Effector memory CD8-positive, alpha-beta T cell (primary cell): ENCODE measurements at places on chromosomes 7 and 10.

DNA sequence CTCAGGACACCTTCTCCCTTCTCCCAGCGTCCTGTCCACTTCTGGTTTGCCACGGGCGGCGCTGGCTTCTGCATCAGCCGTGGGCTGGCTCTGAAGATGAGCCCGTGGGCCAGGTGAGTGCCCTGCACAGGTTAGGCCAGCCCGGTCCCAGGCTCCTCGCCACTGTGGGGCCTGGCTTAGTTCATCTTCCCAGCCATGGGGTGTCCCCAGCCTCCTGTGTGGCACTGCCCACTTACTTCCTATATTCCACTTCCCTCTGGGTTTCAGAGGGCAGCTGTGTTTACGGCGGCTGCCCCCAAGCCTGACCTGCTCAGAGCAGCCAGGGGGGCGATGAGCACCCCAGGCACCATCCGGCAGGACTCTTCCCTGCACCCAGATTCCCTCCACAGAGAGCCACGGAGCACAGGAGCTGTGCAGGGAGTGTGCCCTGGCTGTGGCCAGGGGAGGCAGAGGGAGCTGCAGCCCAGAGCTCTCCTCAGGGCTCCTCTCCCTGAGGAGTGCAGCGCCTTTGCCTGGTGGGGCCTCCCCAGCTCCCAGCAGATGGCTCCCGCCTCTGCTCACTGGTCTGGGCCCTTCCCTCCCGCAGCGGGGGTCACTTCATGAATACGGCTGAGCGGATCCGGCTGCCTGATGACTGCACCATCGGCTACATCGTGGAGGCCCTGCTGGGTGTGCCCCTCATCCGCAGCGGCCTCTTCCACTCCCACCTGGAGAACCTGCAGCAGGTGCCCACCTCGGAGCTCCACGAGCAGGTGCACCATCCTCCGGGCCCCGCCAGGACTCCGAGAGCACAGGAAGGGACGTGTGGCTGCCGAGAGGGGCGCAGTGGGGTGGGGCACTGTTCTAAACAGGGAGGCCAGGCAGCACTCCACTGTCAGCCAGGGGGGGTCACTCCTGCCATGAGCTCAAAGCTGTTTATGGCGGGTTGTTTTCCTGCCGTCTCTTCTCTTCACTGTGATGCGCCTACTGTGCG lies 6.4 kb downstream of the LFNG start:
- no peak for DNase-seq

DNA sequence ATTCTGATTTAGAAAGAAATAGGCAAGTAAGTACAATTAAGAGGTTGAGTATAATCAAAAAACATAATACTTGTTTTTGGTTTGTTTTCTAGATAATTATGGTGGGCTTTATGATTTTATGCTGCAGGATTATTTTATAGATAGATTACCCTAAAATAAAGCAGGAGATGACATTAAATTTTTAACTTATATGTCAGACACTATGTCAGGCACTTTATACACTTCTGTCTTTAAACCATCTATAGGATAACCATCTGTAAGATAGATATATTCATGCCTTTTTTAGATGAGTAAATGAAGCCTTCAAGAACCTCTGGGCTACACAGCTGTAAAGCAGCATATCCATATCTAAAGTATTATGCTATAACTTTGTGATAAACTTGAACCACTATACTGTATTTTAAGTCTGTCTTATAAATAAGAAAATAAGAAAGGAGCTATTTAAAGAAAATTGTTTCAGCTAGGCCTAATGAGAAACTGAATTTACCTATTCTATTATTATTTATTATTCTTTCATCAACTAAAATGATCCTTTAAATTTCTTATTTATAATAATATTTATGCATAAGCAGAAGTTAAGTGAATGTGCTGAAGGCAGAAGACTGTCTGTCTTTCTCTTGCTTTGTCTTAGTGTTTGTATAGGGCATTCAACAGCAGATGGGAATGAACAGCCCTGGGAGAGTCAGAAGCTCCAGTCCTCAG lies 94.0 kb downstream of the CPED1 start:
- no peak for DNase-seq

- DNase-seq: no peak
Measured at GRCh38 chr7:139482662-139483466, 609 bp downstream of the KLRG2 start.

DNA sequence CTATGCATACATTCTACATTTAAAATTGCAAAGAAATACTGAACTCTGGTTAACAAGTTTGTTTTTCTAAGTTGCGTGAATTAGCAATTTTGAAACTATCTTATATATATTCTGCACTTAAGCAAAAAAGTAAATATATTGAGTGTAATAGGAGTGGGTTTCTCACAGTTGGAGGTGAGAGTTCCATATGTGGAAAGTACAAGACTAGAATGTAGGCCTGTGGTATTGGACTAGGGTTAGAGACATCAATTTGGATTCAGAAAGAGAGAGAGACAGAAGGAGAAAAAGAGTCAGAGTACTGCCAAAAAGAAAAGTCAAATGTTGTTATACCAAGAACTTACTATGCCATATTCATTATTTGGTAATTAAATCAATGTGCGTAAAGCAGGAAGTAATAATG lies 47.3 kb upstream of the ITGB8 start:
- DNase-seq: no peak

DNA sequence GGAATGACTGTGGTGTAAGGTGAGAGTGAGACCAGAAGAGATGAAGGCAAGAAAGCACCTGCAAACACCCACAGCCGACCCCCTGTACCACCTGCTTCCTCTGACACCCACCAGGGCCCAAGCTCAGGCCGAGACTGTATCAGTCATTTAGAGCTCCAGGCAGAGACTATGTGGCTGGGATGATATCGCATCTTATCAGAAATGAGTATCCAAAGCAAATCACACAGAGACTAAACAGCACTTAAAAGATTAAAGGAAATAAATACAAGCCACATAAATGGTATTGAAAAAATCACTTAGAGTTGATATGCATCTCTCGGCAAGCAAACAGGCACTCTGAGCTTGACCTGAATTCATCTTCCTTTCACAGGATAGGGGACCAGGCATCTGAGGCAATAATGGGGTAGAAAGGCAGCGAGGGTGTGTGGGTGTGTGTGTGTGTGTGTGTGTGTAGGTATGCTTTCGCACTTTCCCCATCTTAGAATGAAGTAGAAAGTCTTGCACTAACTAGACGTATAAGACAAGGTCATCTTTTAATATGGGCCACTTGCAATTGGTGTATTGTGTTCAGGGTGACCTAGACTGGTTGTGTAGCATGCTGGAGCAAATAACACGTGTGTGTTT lies 665.9 kb downstream of the KCNMA1 start:
- no peak for DNase-seq

DNA sequence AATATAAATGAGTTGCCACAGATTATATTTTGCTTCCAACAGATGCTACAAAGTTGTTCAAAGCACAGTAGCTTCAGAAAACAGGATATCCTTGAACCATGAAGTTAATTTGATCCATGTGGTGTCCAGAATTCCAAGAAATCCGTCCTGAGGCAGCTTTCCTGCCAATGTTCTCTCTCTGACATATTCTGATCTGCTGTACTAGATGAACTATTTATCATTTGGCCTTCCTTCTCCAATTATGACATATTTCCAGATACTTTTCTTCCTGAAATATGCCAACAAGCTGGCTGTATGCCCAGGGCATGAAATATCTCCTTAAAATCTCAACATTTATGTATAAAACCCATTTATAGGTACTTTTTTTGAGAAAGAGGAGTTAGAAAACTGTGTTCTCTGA lies 141.1 kb downstream of the SPAG6 start:
- no peak for DNase-seq

DNA sequence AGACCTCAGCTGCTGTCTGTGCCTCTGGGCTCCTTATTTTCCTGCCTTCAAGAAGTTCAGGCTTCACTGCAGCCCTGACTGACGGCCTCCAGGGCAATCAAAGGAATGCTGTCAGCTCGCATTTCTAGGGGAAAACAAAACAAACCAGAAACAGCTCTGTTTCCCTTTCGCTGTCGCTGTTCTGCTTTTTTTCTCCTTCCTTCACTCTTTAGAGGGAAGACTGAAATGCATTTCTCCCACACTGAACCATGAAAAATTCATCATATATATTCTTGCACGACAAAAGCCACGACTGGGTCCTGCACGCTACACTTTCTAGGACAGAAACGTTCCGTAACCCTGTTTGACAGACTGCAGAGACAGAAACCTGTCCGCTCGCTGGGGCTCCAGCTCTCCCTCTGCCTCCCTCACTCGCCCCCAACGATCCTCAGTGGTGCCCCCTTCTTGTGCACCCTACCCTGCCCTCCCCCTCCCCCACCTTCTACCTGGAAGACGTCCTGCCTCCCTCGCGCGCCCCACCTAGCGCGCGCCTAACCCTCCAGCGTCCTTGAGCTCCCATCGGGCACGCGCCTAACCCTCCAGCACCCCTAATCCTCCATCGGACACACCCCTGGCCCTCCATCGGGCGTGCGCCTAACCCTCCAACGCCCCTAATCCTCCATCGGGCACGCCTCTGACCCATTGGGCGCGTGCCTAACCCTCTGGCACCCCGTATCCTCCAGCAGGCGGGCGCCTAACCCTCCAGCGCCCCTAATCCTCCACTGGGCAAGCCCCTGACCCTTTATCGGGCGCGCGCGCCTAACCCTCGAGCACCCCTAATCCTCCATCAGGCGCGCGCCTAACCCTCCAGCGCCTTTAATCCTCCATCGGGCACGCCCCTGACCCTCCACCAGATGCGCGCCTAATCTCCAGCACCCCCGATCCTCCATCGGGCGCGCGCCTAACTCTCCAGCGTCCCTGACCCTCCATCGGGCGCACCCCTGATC lies 37.1 kb downstream of the SVOPL start:
- DNase-seq: no peak

DNA sequence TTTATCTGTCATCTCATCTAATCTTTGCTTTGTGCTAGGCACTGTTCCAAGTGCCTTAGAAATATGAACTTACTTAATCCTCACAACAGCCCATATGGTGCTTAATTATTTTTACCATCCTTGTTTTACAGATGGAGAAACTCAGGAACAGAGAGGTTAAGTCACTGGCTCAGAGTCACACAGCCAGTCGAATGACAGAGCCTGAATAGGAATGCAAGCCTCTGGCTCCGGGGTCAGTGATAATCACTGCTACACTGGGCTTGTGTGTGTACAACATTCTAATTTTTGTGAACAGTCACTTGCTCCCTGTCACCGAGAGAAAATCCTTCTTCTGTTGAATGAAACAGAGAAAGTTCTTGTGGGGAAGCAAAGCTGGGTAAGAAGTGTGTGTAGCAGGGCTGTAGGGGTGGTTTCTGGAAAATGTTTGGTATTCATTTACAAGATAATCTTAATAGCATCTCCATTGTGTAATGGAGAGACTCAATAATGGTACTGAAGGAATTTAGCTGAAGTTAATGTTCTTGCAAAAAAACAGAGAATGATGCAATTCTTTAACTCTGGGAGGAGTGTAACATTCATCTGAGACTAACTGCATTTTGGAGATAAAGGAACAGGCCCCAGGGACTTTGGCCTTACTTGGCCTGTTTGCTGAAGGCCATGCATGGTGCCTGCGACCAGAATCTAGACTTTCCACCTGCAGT lies 290.6 kb downstream of the FRMD4A start:
- DNase-seq: no peak

GRCh38 chr10:96093948-96094347 lies 36.1 kb upstream of the ZNF518A start:
- no peak for DNase-seq

GRCh38 chr7:148815612-148816011 lies 68.5 kb downstream of the EZH2 start:
- DNase-seq: no peak

DNA sequence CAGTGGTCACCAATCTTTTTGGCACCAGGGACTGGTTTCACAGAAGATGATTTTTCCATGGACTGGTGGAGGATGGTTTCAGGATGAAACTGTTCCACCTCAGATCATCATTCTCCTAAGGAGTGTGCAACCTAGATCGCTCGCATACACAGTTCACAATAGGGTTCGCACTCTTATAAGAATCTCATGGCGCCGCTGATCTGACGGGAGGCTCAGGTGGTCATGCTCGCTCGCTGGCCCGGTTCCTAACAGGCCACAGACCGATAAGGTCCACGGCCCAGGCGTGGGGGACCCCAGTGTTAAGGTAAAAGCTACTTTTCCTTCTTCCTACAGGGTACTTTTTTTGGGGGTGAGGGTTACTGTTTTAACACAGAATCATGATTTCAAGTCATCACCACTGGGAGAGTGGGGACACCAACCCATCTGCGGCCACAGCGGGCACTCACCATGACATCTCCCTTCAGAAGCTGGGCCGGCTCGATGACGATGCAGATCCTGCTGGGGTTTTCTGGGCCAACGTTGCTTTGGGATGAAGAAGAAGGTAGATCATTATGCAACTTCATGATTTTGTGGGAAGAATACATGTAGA lies 170.5 kb downstream of the TNS3 start:
- no peak for DNase-seq

- DNase-seq: no peak
Measured at GRCh38 chr10:6128591-6129251, 39.9 kb downstream of the RBM17 start.

- DNase-seq: no peak
Measured at GRCh38 chr7:11428877-11429581, 403.0 kb downstream of the THSD7A start.

DNA sequence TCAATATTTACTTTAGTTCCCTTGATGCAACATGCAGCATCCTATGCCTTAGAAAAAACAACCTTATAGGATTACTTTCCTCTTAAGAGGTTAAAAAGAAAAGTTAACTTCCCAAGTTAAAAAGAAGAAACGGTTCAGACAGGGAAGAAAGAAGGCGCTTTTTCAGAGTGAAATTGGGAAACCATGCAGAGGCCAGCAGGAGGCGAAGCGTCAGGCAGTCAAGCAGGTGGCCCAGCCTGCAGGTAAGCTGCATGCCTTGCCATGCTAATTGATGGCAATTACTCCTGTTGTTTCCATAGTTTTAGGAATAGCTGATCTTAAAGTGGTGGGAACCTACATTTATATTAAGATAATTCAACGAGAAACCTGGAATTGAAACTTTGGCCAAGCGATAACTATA lies 302.6 kb upstream of the SP4 start:
- no peak for DNase-seq

GRCh38 chr10:100747456-100748230 lies 2.3 kb downstream of the PAX2 start:
- no peak for DNase-seq

DNA sequence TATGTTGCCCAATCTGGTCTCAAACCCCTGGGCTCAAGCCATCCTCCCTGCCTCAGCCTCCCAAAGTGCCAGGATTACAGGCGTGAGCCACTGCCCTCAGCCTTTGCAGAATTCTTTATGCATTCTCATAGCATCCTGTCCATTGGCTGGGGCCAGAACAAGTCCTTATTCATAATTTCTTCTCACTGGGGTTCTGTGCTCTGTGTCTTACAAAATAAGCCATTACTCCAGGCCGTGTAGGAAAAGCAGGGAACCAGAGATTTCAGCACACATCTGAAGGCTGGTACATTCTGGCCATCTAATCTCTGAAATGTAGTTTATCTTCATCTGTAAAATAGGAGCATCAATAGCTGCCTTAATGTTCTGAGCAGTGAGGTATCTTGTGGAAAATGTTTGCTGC lies 10.3 kb upstream of the OCM start:
- no peak for DNase-seq
